ENCODE measurements at places on chromosomes 7 and 10. TPM values are rescaled to one million over a fixed set of nuclear protein-coding genes. Genes with fewer than 3 reads are reported as not detected.

ZNF853 gene
- total RNA-seq, result 20.7 TPM

PDZD7 gene
- total RNA-seq, result 2.1 TPM

CYP26C1 gene
- 0.38 TPM for total RNA-seq

DNAAF5 gene
- 24.9 TPM for total RNA-seq

MCU gene
- total RNA-seq, result 36.2 TPM

CALHM1 gene
- not detected for total RNA-seq

GJD4 gene
- total RNA-seq, result not detected

TMEM178B gene
- total RNA-seq, result 16.5 TPM

SEMA3A gene
- 134 TPM for total RNA-seq

C10orf62 gene
- not detected for total RNA-seq

THSD7A gene
- 46.4 TPM for total RNA-seq

Measured in camera-type eye (tissue), 1 donor.